CD8-positive, alpha-beta memory T cell (primary cell): ENCODE measurements at places on chromosomes 2 and 18. TPM values are rescaled to one million over a fixed set of nuclear protein-coding genes. Genes with fewer than 3 reads are reported as not detected.

DNA sequence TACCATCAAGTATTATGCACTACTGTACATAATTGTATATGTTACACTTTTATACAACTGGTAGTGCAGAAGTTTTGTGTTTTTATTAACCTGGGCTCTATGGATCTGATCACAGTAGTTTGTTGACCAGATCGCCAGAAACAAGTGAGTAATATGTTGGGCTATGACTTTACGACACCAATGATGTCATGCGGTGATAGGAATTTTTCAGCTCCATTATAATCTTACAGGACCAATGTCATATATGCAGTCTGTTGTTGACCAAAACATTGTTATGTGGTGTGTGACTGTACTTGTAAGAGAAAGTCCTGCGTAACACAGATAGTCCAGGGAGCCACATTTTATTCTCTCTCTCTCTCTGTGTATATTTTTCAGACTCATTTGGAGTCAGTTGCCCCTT, 4.5 kb upstream of the ACOXL start:
- H3K36me3 ChIP-seq = no peaks in the 10 kb centered on the region
- no peak for DNase-seq
- H3K4me3 ChIP-seq = no peak overlapping the region

DNA sequence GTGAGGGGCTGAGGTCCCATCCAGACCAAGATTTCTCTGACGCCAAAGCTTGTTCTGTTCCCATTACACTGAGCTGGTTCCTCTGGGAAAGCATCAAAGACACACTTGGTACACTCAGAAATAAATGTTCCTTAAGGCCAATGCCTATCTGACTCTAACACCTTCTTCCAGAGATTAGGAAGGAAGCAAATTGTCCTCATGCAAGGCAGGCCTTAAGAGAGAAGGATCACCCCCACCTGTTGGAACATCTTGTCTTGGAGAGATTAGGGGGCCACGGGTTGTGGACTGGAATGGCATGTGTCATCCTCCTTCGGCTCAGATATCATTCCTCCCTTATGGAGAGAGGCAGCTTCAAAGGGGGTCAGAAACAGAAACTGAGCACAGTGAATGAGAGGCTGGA, 100.2 kb downstream of the ANKRD44 start:
- peak overlapping the region; percentile 26 for H3K27ac ChIP-seq
- DNase-seq = no peak
- H3K27me3 ChIP-seq = no peaks in the 10 kb centered on the region
- peaks cover 99% of the 10 kb centered on the region for H3K4me1 ChIP-seq
- peak overlapping the region; percentile 21 for H3K4me3 ChIP-seq
- no peaks in the 10 kb centered on the region for H3K36me3 ChIP-seq

Gene RND3
- not detected for total RNA-seq

DNA sequence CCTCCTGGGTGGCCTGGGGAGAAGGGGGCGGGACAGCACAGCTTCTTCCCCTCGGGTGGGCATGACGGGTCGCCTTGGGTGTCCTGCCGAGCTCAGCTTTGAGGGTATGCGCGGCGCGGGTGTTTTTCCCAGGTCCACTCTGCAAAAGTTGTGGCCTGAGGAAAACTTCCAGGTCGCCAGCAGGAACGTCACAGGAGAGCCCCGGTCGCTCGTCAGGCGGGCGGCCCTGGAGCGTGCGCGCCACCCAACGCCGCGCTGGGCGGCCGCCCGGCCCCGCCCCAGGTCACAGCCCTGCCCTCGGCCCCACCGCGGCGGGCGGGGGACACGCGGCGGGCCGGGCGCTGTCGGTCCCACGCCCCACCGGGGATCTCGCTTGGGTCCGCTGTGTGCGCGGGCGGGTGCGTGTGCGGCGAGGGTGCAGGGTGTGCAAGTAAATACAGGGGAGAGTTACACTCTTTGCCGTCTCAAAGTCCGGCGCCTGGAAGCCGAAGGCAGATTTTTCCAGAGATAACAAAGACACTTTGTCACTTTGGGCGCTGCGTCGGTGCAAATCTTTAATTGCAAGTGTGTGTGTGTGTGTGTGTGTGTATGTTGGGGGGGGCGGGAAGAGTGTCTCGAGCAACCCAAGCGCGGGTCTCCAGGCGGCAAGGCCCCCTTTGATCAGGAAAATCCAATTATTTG, 616 bp upstream of the SP5 start:
- H3K27ac ChIP-seq = peak overlapping the region; percentile 57
- DNase-seq = no peak
- H3K4me3 ChIP-seq = peak overlapping the region; percentile 60
- H3K27me3 ChIP-seq = peaks cover 48% of the 10 kb centered on the region
- peaks cover 32% of the 10 kb centered on the region for H3K4me1 ChIP-seq

- no peak overlapping the region for H3K27ac ChIP-seq
- no peak overlapping the region for H3K4me3 ChIP-seq
- no peaks in the 10 kb centered on the region for H3K27me3 ChIP-seq
- H3K4me1 ChIP-seq = peaks cover 4% of the 10 kb centered on the region
- H3K36me3 ChIP-seq = no peaks in the 10 kb centered on the region
These were observed 76.3 kb downstream of the CD226 start for GRCh38 chr18:69871363-69871762.
